ENCODE measurements at places on chromosomes 3 and 15. TPM values are rescaled to one million over a fixed set of nuclear protein-coding genes. Genes with fewer than 3 reads are reported as not detected.

The GOLGA6B gene
- not detected for total RNA-seq

The MUC4 gene
- 0.46 TPM for total RNA-seq

The PFKFB4 gene
- total RNA-seq = 20.8 TPM

The SNTN gene
- 2.3 TPM for total RNA-seq

The CCDC54 gene
- total RNA-seq = not detected

The NR2E3 gene
- not detected for total RNA-seq

The PAQR5 gene
- 2.3 TPM for total RNA-seq

The PARL gene
- 26.3 TPM for total RNA-seq

The CCDC174 gene
- 14.5 TPM for total RNA-seq

The KCNMB2 gene
- 42.4 TPM for total RNA-seq

The PRKCI gene
- total RNA-seq = 89.5 TPM

The PLCB2 gene
- total RNA-seq = 10.6 TPM

The GRAMD2A gene
- 4.4 TPM for total RNA-seq

The CSTA gene
- 1.4 TPM for total RNA-seq

The SLC22A14 gene
- total RNA-seq = 0.69 TPM

The PGBD4 gene
- 5.3 TPM for total RNA-seq

The ACKR2 gene
- 0.46 TPM for total RNA-seq

The MCF2L2 gene
- 60.9 TPM for total RNA-seq

The CD200R1 gene
- 0.69 TPM for total RNA-seq

The RPS17 gene
- 1,366 TPM for total RNA-seq

The MYLK gene
- total RNA-seq = 13.6 TPM

The SLC12A1 gene
- 5.8 TPM for total RNA-seq

The AADACL2 gene
- not detected for total RNA-seq

The TJP1 gene
- 74.3 TPM for total RNA-seq

The LAMB2 gene
- total RNA-seq = 78.2 TPM

The ZDHHC3 gene
- 42.4 TPM for total RNA-seq

The SLTM gene
- total RNA-seq = 88.3 TPM

The KNG1 gene
- total RNA-seq = not detected

The PRTG gene
- 8.8 TPM for total RNA-seq

The SHC4 gene
- 10.1 TPM for total RNA-seq

The GHRL gene
- not detected for total RNA-seq
